Amniotic epithelial cell (primary cell): ENCODE measurements at places on chromosomes 4 and X.
A peak's percentile ranks its signal among the peaks of the same experiment; 100 is the strongest.

DNA sequence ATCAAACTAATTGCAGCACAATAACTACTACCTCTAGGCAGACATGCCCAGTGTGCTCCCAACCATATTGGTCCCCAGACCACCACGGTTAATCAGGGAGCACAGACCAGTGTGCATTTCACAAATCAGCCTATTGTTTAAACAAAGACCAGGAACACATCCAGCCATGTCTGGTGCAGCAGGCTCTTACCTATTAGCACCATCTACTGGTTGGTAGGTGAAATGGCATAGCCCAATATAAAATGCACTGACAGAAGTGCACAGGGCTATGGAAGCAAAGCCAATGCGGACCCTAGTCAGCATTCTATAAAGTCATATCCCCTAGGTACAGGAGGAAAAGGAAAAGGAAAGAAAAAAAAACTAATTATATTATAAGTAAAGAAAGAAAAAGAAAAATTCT lies 15.5 kb upstream of the CYLC1 start:
- DNase-seq, result peak; percentile 10

GRCh38 chrX:81537723-81538122 lies 335.8 kb downstream of the SH3BGRL start:
- no peak for DNase-seq

- no peak for DNase-seq
Measured at GRCh38 chr4:123304151-123304964, 92.2 kb upstream of the SPRY1 start.

DNA sequence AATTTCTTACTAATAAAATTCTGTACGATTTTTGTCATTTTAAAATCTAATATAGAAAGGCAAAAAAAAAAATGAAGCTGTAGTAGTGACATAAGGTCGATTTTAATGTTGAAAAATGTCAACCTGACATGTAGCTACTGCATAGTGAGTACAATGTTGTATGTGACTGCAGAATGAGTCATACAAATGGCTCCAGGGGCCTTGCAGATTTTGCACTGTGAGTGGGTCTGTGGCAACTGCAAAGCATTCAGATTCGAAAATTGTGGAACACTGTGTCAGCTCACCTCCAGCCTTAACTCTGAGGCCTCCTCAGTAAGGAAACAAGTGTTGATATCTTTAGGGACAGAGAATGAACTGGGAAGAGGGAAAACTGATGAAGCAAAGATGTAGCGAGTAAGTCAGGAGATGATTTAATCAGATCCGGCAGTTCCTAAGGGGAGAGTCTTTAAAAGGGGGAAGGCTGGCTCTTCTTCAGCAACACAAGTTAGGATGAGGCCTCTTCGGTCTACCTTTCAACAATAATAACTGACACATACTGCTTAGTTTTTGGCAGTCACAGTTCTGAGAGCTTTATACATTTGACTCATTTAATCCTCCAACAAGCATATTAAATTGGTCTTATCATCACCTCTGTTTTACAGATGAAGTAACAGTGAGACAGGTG lies 24.9 kb downstream of the TKTL2 start:
- peak; percentile 1 for DNase-seq

DNA sequence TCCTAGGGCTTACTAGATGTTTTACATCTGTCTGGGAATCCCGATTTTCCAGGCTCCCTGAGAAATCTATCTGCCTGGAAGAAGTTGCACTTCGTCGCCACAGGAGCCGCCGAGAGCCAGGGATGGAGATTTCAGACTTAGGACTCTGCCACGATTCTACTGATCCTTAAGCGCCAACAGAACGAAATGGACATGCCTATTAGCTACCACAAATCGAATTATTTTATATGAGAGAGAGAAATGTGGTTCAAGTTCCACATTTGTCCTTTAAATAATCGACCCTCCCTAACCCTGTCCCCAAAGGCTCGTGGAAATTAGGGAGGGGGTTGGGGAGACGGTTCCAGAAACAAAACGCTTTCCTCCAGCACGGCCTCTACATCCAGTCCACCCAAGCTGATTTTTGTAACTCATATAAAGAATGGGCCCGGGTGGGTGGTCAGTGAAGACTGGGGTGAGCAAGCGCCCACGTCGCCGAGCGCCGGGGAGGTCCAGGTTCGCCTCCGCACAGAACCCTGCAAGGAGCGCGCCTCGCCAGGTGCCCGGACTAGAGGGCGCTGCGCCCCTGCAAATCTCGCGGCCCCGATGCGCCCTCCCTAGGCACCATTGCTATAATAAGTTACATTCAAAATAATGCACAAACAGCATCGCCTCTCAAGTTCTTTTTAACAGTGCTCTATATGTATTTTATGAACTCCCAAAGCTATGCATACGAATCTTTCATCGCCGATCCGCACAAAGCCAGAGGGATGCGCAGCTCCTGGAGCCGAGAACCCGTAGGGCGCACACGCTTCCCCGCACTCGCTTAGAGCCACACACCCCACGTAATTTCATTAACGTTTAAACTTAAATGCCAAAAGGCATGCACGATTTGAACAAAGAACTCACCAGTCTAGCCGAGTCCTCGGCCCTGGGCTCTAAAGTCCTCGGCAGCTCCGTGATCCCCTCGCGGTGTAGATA lies 2.1 kb upstream of the FAT1 start:
- DNase-seq, result peak; percentile 85

DNA sequence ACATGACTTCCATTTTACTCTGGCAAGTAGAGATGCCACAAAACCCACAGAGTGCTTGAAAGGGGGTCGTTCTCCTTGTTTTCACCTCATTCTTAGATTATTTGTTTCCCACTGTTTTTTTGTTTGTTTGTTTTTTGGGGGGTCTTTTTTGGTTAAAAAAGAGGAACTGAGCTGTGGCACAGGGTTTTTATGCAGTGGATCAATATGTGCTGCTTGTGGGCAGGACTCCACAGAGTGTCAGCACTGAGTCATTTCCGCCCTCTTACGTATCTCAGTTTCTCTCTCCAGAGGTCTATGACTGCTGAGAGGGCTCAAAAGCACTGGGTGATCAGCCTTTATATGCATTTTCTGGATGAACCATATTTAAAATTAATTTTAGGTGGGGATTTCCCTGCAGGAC lies 268.1 kb upstream of the GRID2 start:
- no peak for DNase-seq

GRCh38 chrX:141609111-141609510 lies 19.6 kb downstream of the SPANXA2 start:
- DNase-seq, result no peak

DNA sequence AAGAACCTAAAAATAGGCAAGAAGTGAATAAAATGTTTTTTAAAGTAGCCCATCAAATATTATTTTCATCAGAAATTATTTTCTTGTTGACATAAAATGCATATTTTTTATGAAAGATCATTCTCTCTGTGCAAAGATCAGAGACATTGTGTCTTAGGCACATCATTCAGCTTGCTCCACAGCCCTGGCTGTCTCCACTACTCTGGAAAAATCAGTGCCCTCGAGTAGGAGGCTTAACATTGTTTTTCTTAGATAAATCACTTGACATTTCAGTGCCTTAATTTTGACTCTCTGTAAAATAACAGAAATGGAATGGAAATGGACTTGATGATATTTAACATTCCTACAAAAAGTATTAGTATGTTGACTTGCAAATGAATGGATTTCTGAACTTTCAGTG lies 77.9 kb downstream of the FAT4 start:
- DNase-seq, result no peak

- no peak for DNase-seq
Measured at GRCh38 chr4:61514991-61515390, 314.9 kb downstream of the ADGRL3 start.

DNA sequence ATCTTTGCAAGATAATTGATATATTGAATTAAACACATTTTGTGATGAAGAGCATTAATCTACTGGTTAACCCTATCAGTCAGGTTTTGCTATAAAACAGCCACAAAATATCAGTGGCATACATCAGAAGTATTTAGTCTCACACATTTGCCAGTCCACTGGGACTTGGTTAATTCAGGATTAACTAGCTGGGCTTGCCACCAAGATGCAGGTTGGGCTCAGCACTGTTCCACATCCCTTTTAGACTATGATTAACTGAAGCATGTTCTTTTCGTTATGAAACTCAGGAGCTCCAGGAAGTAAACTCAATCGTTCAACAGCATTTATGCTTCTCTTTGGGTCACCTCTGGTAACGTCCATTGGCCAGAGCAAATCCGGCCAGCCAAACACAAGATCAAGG lies 538.1 kb upstream of the HS3ST1 start:
- DNase-seq, result no peak

- DNase-seq, result no peak
Measured at GRCh38 chr4:92172203-92172602, 131.6 kb upstream of the GRID2 start.

DNA sequence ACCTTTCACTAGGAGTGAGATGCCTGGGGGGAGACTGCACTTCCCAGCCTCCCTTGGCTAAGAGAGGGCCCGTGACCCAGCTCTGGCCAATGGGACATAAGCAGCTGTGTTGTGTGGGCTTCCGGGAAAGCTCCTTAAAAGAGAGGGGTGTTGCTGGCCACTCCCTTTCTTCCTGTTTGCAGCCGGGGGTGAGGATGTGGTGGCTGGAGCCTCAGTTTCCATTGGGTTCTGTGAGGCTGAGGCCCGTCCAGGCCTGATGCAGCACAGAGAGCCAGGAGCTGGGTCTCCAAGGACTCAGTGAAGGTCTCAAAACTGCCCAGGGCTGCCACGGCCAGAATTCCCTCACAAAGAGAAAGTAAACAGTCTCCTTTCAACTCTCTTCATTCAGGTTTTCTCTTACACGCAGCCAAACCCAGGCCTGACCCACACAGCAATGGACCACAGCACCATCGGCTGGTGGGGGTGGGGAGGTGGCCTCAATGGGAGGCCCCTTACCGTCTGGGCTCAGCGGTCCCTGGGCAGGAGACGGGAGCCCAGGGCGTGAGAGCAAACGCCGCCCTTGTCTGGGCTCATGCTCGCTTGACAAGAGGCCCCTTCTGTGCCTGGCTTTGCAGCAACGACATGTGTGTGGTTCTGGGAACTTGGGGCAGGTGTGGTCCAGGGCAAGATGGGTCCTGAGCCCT lies 6.6 kb downstream of the NKX1-1 start:
- no peak for DNase-seq

DNA sequence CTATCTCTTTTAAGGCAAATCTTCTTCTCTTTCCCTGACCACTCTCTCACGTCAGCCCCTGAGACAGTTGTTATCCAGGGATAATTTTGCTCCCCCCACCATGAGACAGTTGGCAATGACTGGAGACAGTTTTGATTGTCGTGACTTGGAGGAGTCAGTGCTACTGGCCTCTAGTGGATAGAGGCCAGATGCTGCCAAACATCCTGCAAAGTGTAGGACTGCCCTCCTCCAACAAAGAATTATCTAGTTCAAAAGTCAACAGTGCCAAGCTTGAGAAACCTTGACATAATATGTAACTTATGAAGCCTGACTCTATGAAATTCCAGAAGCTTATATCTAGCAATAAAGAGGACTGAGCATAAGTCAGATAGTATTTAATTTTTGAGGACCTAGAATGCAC lies 502.1 kb upstream of the IGFBP7 start:
- no peak for DNase-seq

DNA sequence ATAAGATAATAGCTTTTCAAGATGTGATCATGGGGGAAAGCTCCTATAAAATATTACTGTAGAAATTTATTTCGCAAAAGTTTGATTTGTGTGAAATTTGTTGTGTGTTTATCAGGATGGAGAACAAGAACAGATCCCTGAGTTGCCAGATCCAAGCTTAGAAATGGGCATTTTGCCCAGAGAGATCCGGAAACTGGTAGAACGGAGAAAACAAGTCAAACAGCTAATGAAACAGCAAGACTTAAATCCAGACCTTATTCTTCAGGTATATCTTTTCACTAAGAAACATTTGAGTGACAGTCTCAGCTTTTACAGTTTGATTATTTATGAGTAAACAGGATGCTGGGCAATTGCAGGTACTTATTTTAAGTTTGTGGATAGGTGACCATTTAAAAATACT lies 54.5 kb downstream of the POLA1 start:
- no peak for DNase-seq

DNA sequence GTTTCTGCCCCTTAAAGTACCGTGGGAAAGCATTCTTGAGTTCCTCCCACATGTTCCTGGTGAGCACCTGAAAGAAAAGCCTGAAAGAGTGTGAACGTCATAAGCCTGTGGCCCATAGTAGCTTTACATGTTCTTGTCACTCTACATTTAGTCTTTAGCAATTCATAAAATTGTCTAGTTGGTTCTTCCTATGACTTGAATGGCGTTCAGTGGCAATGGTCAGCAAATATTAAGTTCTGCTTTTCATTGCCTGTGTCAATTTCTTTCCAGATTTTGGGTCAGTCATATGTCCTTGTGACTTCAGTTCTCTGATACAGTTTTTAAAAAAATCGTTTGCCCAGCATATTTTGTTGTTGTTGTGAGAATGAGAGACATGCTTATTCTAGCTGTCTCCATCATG lies 650.0 kb upstream of the BOD1L1 start:
- DNase-seq, result no peak
